ENCODE measurements at places on chromosomes 4 and X.
A peak's percentile ranks its signal among the peaks of the same experiment; 100 is the strongest.

GRCh38 chrX:41734530-41734929, 10.5 kb downstream of the GPR82 start:
- no peak for DNase-seq

GRCh38 chr4:106367072-106367471, 1.5 kb downstream of the GIMD1 start:
- no peak for DNase-seq

- no peak for DNase-seq
These were observed 39.7 kb upstream of the VCX3B start for GRCh38 chrX:8424912-8425311.

GRCh38 chrX:53616946-53617345, 69.6 kb downstream of the HUWE1 start:
- no peak for DNase-seq

- DNase-seq = peak; percentile 18
These were observed 543 bp downstream of the NFXL1 start for GRCh38 chr4:47913861-47914219.

GRCh38 chrX:38126179-38126578, 94.5 kb downstream of the SRPX start:
- DNase-seq = no peak

- DNase-seq = no peak
These were observed 114.6 kb downstream of the PCDH18 start for GRCh38 chr4:137417676-137418075.

- DNase-seq = no peak
These were observed 27.3 kb downstream of the ABCE1 start for GRCh38 chr4:145125396-145125795.

DNA sequence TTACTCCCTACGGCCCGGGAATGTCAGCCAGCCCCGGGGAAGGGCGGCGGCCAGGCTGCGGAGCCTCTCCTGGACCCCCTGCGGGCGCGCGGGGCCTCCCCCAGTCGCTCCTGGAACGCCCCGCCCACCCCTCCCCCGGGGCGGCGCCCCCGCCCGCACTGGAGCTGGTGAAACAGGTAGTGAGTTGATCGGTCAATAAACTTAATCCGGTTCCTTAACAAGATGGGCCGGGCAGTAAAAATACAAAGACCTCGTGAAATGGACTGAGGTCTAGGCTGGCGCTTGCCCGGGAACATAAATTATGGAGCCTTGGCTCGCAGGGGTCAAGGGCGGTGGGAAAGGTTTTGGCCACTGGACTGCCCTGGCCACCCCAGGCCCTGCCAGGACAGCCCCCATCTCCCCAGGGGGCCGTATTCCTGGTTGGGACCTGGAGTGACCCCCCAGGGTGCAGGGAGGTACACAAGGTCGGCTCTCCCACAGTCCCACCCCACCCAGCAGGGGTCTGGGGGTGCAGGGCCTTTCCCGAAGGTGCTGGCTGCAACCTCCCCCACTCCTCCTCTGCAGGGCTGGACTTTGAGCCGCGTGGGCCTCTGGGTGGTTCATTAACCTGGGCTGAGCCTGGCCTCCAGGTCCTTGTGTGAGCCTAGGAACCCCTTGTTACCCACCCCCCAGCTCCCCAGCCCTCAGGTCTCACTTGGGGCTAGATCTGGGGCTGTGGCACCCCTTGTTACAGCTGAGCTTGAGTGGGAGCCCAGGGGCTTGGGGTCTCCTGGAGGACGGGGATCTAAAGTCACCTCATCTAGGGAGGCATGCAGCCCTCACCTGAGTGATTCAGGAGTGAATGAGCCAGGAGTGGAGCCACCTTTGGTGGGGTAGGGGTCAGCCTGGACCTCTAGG, 2.5 kb downstream of the FGFR3 start:
- no peak for DNase-seq

DNA sequence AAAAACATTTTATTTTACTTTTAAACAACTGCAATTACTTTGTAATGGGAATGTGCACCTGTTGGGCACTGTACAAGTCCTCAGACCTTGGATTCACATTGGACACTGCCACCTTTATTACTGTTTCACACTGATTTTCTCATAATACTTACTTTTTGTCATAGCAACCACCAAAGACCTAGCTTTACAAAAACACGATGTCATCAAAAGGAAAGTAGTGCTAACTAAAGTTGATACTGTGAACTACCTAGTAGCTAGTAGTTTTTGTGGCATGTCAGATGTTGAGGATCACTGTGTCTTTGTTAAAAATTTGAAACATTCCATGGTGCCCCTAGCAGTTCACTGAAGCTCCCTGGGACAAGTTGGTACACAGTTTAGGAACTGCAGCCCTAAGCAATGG, 62.9 kb upstream of the HOPX start:
- no peak for DNase-seq

- DNase-seq = no peak
These were observed 50.3 kb downstream of the FTHL17 start for GRCh38 chrX:31021537-31021936.

DNA sequence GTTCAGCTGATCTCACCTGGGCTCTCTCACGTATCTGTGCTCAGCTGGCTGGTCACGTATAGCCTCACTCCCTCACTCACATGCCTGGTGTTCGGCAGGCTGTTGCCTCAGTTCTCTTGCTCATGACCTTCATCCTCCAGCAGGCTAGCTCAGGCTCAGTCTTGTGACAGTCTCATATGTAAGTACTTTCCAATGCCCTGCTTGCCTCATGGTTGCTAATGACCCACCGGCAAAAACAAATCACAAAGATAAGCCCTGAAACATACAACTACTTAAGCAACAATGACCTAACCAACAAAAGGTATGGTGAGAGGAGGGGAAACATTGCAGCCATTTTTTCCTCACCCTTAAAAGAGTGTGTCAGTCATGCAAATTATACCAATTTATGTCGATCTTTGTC, 25.0 kb downstream of the MEPE start:
- no peak for DNase-seq

GRCh38 chr4:30720661-30721184, 554 bp downstream of the PCDH7 start:
- DNase-seq = no peak

DNA sequence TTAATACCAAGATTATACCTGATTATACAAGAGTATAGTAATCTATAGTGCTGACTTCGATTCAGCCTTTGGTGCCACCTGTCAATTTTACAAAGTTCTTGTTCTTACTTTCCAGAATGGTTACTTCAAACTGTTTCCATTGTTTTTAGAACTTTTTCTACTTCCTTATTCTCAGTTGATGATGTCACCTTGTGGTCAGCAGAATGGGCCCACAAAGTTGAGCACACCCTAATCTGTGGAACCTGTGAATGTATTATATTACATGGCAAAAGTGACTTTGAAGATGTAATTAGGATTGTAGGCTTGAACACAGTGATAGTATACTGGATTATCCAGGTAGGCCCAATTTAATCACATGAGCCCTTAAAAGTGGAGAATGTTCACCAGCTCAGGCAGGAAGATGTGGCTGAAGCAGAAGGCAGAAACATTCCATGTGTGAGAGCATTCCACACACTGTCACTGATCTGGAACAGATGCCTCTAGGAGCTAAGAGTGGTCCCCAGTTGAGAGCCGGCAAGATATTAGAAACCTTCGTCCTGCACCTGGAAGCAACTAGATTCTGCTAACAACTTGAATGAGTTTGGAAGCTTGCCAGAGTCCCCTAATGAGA, 6.3 kb upstream of the SGMS2 start:
- no peak for DNase-seq

DNA sequence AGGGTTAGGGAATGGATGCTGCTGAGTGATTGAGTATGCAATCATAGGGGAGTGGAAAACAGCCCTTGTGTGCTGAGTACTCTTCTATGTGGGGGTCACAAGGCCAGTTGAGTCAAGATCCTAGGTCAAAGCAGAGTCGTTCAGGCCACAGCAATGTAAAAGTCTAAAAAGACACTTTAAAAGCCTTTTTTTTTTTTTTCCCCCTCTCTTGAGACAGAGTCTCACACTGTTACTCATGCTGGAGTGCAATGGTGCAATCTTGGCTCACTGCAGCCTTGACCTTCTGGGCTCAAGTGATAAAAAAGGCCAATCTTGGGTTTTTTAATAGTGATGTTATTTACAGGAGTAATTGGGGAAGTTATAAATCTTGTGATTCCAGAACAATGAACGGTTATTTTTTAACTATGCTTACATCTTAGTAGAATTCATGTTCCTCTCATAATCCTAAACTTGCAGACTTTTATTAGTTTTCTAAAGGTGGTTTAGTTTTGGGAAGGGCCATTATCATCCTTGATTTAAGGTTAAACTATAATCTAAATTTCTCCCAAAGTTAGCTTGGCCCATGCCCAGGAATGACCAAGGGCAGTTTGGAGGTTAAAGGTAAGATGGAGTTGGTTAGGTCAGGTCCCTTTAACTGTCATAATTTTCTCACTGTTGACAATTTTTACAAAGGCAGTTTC, 82.2 kb upstream of the BMP2K start:
- no peak for DNase-seq

DNA sequence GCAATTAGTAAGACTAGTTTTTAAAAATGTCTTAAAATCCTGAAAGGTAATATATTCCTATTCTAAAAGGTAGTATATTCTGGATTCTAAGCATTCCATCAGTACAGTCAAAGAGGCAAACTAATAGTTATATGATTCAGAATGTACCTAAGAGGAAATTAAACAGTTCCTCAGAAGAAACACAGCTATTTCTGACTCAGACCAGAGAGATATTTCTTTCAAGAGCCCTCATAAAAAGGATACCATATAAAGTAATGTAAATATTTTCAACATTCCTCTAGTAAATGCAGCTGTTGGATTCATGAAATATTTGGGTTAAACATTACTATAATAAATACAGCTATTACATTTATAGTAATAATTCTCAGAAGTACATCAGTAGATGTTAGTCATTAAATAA, 358.3 kb downstream of the MAGEB5 start:
- DNase-seq = no peak

Measured in T-helper 17 cell (primary cell).